T-helper 17 cell (primary cell): ENCODE measurements at places on chromosomes 3 and 15.

- DNase-seq: peak; percentile 17
Measured at GRCh38 chr3:119627461-119627860, 29.8 kb downstream of the PLA1A start.

- DNase-seq: no peak
Measured at GRCh38 chr3:161414907-161415306, 43.6 kb upstream of the SPTSSB start.

DNA sequence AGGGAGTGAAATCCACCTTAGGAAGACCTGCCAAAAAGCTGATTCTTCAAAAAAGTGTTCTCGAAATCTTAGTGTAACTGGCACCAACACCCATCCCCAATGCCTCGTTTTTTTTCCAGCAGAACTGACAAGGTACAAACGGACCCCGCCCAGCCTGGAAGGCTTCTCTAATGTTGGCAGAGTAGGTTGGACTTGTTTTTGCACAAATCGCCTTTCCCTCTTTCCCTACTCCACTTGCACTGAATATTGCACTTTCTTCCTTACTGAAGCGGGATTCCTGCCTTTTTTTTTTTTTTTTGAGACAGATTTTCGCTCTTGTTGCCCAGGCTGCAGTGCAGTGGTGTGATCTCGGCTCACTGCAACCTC, 544 bp upstream of the TIMMDC1 start:
- no peak for DNase-seq

DNA sequence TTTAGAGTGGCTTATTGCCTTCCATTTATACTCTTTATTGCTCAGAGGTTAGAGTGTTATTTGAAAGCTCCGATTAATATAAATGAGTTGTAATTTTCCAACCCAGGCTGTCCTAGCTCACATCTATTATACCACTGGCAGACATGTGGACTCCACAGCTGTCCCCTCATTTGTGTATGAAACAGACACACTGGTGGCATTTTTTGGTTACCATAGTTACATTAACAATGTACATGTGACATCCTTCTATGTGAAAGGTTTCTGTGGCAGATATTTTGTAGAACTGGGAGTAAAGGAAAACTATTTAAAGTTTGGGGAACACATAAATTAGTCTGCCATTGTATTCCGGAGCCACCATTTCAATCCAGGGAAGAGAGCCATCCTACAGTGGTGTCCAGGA, 5.3 kb downstream of the LRRN1 start:
- DNase-seq: no peak

- DNase-seq: no peak
Measured at GRCh38 chr3:37852097-37852496, 9.6 kb upstream of the CTDSPL start.

GRCh38 chr3:14335774-14336748, 66.3 kb upstream of the SLC6A6 start:
- DNase-seq: no peak
